EH (cell line): ENCODE measurements at places on chromosomes 5 and 9.

DNA sequence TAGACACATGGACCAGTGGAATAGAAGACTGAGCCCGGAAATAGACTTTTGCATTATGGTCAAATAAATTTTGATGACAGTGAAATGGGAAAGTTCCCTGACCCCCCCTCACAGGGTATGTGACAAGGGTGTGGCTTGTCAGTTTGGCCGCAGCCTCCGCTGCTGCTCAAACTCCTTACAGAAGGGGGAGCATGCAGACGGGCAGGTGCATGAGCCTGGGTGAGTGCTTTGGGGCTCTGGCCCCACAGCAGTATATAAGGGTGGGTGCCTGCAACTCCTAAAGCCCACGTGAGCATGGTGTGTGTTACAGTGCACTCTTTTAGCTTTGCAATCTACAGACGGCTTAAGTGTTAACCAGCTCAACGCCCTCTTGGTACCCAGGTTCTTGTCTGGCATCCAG is 21.9 kb upstream of the CAPSL start:
- no peak for DNase-seq

GRCh38 chr9:104992659-104993058 is 64.7 kb upstream of the ABCA1 start:
- DNase-seq = peak; percentile 79

DNA sequence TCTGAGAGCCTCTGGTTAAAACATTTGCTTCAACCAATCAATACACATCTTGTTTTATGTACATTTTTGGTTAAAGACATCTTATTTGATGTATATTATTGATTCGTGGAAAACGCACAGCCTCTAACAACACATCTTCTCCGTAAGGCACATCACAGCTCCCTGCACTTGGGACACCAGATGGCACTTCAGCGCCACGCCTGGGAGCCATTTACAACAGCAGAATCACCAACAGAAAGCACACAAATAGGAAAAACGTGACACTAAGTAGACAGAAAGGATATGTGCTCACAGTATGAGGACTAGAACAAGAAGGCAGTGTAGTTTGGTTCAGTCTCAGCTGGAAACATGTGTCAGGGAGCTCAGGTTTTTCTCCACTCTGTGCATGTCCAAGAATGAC is 199.7 kb downstream of the ROR2 start:
- peak; percentile 11 for DNase-seq

DNA sequence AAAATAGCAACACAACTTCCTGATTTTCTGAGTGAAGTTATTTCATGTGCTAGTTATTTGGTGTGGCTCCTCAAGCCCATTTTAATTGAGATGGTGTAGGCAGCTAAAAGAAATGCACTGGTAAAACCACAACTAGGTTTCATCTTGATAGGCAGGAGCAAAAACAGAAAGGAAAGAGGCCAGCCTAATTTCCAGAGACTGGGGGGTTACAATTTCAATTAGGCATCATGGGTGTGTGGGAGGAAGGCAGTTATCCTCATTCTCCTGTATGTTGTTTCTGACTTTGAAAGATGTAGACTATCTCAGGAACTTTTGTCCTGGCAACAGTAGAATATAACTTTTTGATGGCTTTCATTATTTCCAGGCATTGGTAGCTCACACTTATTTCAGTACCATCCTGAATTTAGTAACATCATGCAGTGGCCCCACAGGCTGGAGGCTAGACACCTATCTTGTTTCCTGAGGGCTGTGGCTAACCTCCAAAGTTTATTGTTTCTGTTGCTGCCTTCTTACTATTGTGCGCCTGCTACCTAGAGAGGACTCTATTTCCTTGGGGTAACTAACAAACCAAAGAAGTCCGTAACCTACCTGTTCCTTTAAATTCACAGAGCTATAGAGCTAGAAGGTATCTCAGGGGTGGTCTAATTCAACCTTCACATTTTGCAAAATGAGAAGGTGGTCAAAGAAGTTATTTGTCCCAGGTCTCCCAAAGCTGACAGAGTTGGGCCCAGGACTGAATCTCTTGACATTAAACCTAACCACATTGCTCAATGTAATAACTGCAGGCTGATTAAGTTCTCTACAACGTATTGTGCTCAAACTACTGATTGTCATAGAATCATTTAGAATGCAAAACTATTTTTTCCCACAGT is 42.4 kb downstream of the FYB1 start:
- no peak for DNase-seq

GRCh38 chr5:98997000-98997399 is 68.2 kb upstream of the CHD1 start:
- peak; percentile 35 for DNase-seq

- no peak for DNase-seq
Observed at GRCh38 chr5:72515211-72515610, 8.0 kb upstream of the ZNF366 start.
